ENCODE measurements at places on chromosomes 1 and 21.

- no peak for DNase-seq
- H3K36me3 ChIP-seq, result no peaks in the 10 kb centered on the region
- H3K4me1 ChIP-seq, result peaks cover 24% of the 10 kb centered on the region
Observed at GRCh38 chr1:219277304-219278105, 103.8 kb downstream of the LYPLAL1 start.

DNA sequence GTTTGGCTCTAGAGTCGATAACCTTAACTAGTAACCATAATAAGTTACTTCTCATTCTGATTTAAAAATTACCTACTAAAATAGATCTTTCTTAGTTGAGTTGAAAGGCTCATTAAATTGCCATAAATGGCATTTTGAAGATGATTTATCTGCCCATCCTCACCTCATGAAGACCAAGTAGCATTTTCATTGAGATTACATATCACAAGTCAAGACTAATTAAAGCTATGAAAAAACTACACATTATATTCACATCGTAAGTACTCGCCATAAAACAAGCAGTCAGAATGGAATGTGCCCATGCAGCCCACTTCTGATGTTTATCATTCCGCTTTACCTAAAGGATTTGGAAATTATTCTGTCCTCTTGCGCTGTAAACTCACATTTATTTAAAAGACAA is 212.0 kb downstream of the COL11A1 start:
- no peak for DNase-seq
- H3K4me1 ChIP-seq, result peaks cover 27% of the 10 kb centered on the region
- no peak overlapping the region for H3K27ac ChIP-seq
- no peaks in the 10 kb centered on the region for H3K27me3 ChIP-seq
- H3K4me3 ChIP-seq, result no peak overlapping the region
- H3K36me3 ChIP-seq, result no peaks in the 10 kb centered on the region

DNA sequence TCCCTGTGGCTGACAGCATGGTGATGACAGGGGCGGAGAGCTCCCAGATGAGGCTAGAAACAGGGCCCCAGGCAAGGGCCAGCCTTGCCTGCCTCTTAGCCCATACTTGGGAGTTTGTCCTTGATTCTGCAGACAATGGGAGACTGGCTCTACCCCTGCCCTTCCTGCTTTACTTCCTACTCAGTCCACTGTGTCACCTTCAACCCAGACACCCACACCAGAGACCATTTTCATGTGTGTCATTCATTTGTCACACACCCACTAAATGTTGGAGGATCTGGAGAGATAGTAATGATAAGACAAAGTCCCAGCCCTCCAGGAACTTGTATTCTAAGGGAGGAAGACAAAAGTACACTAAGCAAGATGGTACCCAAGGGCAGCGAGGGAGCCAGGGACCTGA is 43.7 kb downstream of the SYT6 start:
- no peak overlapping the region for H3K4me3 ChIP-seq
- no peak for DNase-seq
- H3K4me1 ChIP-seq, result no peaks in the 10 kb centered on the region
- H3K36me3 ChIP-seq, result no peaks in the 10 kb centered on the region

GRCh38 chr1:156475568-156476500 is 24.7 kb downstream of the MEF2D start:
- H3K27me3 ChIP-seq, result no peaks in the 10 kb centered on the region
- H3K36me3 ChIP-seq, result peaks cover 91% of the 10 kb centered on the region
- H3K27ac ChIP-seq, result peak overlapping the region; percentile 88
- H3K4me3 ChIP-seq, result no peak overlapping the region
- DNase-seq, result peak; percentile 73
